Activated CD4-positive, alpha-beta T cell treated with anti-CD3 and anti-CD28 coated beads for 48 hours (primary cell): ENCODE measurements at places on chromosomes 1 and 21.

GRCh38 chr21:31132574-31133242, 94.4 kb upstream of the KRTAP19-8 start:
- peak; percentile 76 for DNase-seq

- no peak for DNase-seq
Measured at GRCh38 chr1:43460988-43461693, 7.4 kb upstream of the HYI start.

GRCh38 chr1:169217636-169218035, 111.1 kb downstream of the ATP1B1 start:
- no peak for DNase-seq

- DNase-seq, result no peak
Measured at GRCh38 chr1:169985757-169986156, 88.7 kb downstream of the KIFAP3 start.

- no peak for DNase-seq
Measured at GRCh38 chr1:119602169-119602568, 45.9 kb downstream of the ZNF697 start.

- DNase-seq, result no peak
Measured at GRCh38 chr1:200896531-200897196, 2.0 kb downstream of the INAVA start.

DNA sequence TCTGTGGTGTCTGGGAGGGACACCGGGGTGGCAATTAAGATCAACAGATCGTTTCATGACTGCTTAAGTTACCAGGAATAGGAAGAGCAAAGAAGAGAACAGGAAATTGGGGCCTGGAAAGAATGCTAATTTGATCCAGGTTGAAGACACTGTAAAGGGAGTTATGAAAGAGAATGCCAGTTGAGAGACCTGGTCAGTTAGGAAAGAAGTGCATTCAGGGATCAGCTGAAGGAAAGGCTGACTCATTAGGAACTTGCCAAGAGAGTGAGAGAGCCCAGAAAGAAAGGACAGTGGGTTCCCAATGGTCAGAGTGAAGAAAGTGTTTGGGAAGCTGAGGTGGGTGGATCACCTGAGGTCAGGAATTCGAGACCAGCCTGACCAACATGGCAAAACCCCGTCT, 119.6 kb downstream of the UBE2U start:
- no peak for DNase-seq

GRCh38 chr21:33801424-33802405, 113.9 kb downstream of the ATP5PO start:
- DNase-seq, result no peak

GRCh38 chr1:68103884-68104554, 53.6 kb upstream of the DIRAS3 start:
- DNase-seq, result no peak

DNA sequence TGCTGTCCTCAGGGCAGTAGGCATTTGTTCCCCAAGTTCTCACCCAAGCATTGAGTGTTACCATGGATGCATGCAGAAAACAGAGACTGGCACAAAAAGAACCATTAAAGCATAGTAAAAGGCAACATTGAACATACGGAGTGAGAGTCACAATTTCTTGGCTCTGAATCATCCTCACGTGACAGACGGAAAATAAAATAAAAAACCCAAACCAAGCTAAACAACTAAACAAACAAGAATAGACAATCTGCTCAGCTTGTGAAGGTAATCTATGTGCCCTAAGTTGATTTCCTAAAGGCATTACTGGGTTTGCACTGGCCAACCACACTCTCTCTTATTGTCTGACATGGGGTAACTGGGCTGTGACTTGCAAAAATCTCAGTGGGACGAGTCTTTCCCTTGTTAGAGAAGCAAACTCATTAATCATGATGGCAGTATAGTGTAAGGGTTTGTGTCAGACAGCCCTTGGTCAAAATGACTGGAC, 306.0 kb downstream of the ASTN1 start:
- no peak for DNase-seq

GRCh38 chr1:39102537-39103327, 76.6 kb downstream of the NDUFS5 start:
- DNase-seq, result peak; percentile 36
